ENCODE measurements at places on chromosomes 11 and 22.

DNA sequence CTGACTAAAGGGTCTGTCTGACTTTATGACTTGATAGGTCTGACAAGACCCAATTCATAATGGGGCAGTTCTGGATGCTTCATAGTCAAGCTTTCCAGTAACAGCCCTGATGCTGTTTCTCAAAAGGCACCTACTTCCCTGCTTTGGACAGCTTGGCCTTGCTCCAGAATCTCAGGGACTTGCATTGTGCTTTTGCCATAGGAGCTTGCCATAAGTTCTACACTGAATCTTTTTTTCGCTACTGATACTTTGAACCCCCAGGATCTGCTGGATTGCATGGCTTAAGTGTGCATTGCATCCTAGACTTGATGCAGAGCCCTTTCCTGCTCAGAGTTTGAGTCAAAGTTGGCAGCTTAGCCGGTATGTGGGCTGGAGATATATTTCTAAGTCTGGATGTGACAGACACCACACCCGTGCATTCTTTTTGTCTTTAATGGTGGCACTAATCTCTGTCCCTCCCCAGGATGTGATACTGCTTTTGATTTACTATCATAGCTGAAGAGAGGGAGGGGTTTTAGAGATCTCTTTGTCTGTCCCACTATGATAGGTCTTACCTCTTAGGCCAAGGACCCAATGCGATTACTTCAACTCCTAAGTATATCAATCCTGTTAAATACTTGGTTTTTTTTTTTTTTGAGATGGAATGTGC is 16.9 kb upstream of the SLC3A2 start:
- DNase-seq = no peak

- DNase-seq = no peak
Observed at GRCh38 chr22:39589875-39590274, 19.3 kb downstream of the CACNA1I start.

DNA sequence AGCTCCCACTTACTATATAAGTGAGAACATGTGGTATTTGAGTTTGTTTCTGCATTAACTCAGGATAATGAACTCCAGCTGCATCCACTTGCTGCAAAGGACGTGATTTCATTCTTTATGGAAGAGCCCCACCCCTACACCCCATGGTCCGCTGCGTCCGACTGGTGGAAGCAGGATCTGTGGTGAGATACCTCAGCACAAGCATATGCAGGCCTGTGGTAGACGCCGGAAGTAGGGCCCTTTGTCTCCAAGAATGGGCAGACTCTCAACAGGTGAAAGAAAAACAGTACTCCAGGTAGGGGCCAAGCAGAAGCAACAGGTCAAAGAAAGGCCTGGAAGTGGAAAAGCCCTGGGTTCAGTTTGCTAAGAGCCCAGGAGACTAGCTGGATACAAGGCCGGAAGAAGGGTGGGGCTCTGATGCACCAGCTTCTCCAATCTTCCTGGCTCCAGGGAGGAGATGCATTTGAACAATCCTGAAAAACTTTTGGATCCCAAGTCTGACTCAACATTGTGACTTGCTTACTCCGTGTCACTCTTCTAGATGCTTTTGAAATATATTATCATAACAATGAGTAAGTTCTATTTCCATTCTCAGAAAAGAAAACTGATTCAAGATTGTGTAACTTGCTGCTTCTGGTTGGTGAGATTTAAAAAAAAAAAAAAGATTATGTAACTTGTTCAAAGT is 30.4 kb downstream of the NEAT1 start:
- no peak for DNase-seq

- no peak for DNase-seq
Observed at GRCh38 chr22:23803001-23803819, 16.4 kb downstream of the SMARCB1 start.

GRCh38 chr22:48428631-48429371 is 1398.9 kb downstream of the BRD1 start:
- no peak for DNase-seq

GRCh38 chr11:76653012-76653673 is 17.4 kb downstream of the LRRC32 start:
- no peak for DNase-seq

DNA sequence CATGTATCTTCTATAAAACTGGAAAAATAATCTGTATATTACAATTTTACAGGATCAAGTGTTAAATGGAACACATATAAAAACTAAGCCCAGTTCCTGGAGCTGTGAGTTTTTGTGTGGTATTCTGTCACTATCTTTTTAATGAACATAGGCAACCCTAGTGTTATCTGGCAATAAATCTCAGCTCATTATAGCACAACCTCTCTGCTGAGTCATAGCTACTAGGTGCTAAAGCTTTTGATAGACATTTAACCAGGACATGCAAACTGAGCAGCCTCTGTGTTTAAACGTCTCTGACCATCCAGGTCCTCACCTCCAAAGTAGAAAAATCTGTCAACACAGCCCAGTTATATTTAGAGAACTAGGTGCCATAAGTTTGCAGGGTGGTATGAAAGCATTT is 91.0 kb upstream of the CARD18 start:
- DNase-seq = no peak

GRCh38 chr11:124233376-124233775 is 7.5 kb upstream of the OR8G1 start:
- DNase-seq = no peak

DNA sequence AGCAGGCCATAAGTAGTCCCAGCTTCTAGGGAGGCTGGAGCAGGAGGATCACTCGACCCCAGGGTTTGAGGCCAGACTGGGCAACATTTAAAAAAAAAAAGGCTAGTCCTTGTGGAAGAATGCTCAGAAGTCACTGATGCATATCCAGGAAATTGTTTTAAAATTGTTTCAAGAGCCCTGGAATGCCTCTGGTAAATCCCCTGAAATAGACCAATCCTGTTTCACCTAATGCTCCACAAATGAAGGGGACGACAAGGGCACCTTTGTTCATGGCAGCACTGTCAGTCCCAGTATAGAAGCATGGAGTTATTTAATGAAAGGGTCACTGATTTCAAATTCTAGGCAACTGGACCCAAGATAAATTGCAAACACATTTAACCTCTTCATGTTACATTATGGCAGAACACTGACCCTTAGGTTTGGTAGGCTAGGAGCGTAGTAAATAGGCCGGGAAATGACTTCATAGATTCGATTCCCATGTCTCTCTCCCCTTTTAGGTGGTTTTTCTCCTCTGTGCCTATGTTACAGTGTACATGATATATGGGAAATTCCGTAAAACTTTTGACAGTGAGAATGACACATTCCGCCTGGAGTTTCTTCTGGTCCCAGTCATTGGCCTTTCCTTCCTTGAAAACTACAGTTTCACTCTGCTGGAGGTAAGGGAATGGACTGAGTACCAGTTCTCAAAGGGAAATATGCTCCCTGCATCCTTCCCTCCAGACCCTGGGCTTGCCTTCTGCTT is 11.4 kb downstream of the KDELR3 start:
- no peak for DNase-seq

- DNase-seq = no peak
Observed at GRCh38 chr11:79102840-79103239, 338.0 kb downstream of the TENM4 start.

DNA sequence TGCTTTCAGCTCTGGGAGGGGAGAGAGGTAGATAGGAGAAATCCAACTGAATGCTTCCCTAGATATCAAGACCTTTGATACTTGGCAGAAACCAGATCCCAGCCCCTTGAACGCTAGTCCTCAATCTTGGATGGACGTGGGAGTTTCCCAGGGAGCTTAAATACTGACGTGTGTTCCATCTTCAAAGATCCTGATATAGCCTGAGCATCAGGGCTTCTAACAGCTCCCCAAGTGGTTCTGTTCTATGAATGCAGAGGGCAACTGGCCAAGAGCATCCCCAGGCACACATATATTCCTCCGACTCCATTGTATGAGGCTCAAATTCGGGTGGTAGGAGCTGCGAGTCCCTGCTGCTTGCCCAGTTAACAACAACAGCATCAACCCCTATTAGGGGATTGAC is 8.7 kb upstream of the ACCS start:
- DNase-seq = no peak

GRCh38 chr11:72157131-72157530 is 21.6 kb downstream of the FOLR3 start:
- DNase-seq = no peak

GRCh38 chr22:43867839-43868635 is 5.7 kb upstream of the SULT4A1 start:
- no peak for DNase-seq

DNA sequence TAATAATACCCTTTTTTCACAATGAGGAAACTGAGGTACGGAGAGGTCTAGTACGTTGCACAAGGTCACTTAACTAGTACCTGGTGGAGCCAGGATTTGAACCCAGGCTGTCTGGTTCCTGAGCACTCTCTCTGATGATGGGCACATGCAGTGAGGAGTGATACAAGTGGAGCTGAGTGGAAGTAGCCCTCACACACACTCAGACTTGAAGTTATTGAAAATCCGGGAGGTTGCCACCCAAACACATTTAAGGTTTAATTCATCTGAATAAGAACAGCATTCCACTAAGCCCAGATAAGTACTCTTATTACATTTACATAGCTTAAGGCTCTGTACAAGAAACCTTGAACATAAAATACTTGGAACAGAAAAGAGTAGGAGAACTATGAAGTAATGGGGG is 4.8 kb downstream of the GRAP2 start:
- DNase-seq = no peak

GRCh38 chr22:28029201-28029948 is 110.3 kb upstream of the PITPNB start:
- no peak for DNase-seq

DNA sequence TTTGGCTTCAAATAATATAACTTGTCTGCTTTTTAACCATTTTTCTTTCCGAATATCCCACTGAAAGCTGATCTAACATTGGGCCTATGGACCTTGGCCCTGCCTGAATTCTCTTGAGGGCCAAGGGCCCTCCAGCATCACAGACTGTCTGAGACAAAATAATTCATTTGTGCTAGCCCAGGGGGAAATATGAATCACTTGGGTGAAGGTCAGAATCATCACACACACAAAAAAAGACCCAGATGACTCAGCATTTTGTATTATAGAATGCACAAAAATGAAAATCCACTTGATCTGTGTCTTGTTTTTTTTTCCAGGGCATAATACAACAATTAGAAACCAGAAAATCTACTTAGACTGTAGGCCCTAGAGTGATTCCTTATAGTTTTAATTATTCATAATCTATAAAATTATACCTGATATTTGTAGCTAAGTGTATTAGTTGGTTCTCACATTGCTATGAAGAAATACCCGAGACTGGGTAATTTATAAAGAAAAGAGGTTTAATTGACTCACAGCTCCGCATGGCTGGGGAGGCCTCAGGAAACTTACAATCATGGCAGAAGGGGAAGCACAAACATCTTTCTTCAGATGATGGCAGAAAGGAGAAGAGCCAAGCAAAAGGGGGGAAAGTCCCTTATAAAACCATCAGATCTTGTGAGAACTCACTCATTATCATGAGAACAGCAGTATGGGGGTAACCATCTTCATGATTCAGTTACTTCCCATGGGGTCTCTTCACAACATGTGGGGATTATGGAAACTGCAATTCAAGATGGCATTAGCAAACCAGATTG is 15.6 kb upstream of the RDX start:
- no peak for DNase-seq

DNA sequence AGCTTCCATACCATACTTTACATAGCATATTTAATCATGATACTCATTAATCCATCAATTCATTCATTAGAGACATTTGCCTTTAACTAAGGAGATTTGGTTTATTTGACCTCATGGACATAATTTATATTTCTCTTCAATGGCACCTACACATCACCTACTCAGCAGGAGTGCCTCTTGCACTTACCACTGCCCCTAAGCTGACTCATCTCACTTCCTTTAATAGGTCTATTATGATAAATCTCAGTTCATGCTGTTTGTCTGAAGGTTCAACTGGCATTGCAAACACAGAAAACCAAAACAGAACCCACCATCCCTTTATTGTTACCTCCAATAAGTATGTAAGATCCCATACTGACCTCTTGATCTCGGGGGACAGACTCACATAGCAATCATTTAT is 186.7 kb downstream of the LUZP2 start:
- no peak for DNase-seq

GRCh38 chr22:37817705-37818408 is 5.3 kb upstream of the GALR3 start:
- DNase-seq = peak; percentile 77

DNA sequence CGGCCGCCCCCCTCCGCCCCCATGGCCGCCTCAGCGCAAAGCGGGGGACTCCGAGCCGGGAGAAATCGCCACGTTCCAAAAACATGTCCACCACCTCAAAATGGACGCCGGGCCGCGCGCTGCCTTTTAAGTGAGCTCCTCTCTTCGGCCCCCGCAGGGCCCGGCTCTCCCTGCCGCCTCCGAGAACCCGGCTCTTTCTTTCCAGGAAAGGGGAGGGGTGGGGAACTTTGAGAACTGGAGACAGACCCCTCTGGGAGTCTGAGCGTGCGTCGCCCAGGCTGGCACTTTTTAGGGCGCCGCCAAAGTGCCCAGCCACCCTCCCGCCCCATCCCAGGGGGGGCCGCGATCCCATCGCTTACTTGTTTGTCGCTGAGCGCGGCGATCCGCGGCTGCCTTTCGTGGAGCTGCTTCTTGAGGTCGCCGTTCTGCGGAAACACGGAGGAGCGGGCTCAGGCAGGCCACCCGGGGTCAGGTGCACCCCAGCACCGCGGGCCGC is 1.6 kb downstream of the PHF21B start:
- no peak for DNase-seq

- no peak for DNase-seq
Observed at GRCh38 chr11:17413414-17414316, 25.2 kb upstream of the KCNJ11 start.

- DNase-seq = no peak
Observed at GRCh38 chr11:12079726-12080556, 30.4 kb upstream of the MICAL2 start.

DNA sequence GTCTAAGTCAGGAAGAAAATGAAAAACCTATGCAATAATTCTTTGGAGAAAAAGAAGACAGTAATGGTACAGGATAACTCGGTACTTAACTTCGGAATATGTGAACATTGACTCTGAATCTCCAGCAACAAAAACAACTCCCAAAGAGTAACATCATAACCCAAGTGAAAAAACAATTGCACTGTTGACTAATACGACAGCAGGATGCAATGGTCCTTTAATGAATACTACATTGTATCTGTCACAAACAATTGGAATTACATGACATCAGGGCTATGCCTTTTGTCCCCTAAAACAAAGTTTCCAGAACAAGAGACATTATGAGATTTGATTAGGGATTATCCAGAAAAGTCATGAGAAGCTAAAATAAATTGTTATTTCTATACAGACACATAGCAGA is 1065.9 kb downstream of the LRRC4C start:
- DNase-seq = no peak

DNA sequence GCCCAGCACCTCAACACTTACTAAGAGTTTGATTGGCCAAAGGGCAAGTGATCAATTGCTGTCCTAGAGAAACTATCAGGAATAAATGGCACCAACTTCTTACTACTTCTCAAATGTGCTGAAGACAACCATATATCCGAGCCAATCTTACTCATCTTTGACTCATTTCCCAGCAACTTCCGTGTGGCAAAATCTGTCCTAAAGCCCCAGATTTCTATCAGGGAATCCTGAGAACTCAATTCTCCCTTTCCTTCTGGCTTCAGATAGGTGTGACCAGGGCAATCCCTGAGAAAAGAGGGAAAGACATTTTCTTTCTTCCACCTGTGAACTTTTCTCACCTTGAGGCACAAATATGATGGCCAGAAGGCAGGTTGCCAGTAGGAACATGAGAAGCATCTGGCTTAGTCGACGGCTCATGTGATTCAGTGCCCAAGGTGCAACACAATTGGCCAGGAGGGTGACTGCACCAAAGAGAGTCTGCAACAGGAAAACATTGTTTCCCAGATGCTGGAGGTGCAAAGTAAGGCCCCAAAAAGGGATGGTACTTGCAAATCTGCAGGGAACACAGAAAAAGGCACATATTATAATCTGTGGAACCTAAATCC is 21.8 kb upstream of the SLC22A24 start:
- no peak for DNase-seq

- no peak for DNase-seq
Observed at GRCh38 chr22:35840302-35840739, 122.6 kb downstream of the APOL5 start.

Data from activated CD4-positive, alpha-beta T cell treated with anti-CD3 and anti-CD28 coated beads, Interleukin-2, amount 50 U/mL, for 4 hours (primary cell).